Fibroblast of mammary gland (primary cell): ENCODE measurements at places on chromosomes 12 and 14.

DNA sequence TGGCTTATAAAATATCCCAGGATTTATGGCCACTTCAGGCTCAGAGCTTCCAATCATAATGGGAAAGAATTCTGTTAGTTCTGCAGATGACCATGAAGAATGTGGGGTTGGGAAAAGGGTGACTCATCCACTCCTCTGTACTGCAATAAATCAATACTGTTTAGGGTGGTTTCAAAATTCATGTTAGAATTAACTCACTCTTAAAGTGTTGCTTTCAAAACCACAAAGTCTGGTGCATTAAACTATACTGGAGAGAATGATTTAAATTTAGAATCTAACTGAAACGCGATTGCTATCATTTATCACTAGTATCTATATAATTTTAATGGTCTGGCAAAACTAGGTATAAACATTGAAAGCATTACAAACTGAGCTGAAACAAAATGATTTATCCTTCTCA lies 798 bp downstream of the CCDC198 start:
- DNase-seq = peak; percentile 87

- DNase-seq = no peak
Measured at GRCh38 chr14:51816031-51816430, 44.4 kb upstream of the GNG2 start.

DNA sequence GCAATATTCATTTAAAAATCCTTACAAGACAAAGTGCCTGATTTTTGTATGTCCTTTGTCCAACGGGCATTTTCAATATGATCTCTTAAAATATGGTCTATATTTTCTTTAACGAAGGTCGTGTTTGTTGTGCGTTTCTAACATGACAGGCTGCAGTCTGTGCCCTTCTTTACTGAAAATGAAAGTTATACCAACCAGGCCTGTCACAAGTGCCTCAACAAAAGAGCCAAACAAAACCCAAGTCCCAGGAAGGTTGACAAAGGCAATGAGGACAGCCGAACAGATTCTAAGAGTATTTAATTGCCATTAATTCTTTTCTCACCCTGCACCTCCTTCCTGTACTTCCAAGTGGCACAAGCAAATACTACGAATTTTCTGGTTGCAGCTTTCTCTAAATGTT lies 13.9 kb downstream of the PAX9 start:
- no peak for DNase-seq

GRCh38 chr12:214003-214741 lies at the start of gene SLC6A12:
SLC6A12 (minus strand) TSS chr12:214157; CDS start chr12:209986, 4,171 bp downstream.
- DNase-seq = no peak

DNA sequence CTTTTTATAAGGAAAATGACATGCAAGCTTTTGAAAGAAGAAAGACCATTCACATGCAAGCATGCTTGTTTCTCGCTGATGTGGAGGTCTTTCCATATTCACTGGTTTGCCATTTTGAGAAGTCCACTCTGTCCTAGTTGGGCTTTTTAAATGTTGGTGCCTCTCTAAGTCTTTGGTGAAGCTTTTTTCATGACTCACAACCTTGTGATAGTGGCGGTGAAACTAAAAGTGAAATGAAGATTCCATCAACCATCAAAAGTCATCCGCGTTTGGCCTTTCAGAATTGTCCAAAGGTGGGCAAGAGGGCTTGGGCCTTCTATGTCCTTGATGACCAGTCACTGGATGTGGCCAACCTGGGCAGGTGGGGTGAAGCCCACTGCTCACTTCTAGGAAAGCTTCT lies 4.3 kb downstream of the LRRC74A start:
- DNase-seq = no peak

DNA sequence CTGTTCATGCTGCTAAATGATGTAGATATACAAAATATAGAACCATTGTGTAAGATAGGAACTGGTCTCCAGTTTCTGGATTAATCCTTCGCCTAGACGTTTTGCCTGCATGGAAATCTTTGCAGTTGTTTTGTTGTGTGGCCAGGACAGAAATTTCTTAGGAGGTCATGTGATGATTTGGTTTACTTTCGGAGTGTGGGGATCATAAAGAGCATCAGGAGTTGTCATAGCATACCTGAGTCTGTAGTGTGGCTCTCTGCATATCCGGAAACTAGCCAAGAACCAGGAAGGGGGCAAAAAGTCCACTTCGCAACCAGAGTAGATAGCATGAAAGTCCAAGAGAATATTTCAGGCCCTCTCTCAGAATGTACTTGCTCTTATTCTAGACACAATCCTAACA lies 3.1 kb downstream of the SAMD4A start:
- DNase-seq = no peak

DNA sequence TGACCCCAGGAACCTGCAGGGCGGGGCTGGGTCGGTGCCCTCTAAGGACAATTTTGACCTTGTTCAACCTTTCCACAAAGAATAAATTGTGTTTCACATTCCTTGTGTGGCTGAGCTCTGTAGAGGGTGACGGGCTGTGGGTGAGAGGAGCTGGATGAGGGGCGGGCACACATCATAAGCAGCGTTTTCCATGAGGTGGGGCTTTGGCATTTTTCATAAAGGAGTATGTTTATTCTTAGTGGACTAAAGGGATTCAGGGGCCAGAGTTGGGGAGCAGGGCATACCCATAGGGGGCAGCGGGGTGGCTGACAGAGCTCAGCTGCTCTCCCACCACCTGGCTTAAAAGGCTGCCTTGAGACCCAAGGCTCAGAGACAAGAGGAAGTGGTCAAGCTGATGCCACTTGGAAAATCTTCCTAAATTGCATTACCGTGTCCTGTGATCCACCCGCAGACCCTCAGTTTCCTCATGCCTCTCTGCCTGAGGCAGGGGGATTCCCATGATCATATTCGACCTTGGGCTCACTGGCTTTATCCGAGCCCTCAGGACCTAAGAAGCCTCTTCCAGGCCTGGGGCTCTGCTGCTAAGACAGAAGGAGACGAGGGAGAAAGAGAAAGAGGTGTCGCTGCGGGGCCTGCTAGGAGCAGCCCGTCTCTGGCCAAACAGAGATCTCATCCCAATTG lies 11.4 kb downstream of the MMP14 start:
- peak; percentile 77 for DNase-seq

DNA sequence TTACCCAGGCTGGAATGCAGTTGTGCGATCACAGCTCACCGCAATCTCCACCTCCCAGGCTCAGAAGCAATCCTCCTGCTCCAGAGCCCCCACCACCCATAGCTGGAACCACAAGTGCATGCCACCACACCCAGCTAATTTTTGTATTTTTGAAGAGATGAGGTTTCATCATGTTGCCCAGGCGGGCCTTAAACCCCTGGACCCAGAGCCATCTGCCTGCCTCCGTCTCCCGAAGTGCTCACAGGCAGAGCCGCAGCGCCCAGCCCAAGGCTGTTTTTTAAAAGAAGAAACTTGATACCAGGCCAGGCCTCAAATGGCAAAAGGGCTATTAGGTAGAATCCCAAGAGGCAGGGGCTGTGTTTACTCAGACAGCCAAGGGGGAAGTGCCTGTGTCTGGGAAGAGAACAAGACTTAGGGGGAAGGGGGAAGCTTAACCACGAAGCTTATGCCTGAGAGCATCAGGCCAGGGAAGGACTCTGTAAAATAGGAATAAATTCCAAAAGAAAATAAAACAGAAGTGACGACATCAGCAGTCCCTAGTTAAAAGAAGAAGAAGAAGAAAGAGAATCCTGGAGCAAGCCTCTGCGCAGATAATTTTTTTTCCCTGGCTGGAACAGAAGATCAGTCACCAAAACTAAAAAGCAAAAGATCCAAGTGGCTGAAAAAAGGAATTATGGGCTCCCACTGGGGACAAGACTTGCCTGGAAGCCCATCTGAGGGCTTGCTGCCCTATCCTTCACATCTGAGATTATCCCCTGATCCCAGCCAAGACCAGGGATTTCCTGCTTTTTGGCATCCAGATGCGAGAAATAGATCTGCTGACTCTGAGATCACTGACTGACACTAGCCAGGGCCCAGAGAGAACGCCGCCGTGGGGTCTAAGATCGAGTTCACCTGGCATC lies 170.5 kb downstream of the NDUFA12 start:
- peak; percentile 64 for DNase-seq

DNA sequence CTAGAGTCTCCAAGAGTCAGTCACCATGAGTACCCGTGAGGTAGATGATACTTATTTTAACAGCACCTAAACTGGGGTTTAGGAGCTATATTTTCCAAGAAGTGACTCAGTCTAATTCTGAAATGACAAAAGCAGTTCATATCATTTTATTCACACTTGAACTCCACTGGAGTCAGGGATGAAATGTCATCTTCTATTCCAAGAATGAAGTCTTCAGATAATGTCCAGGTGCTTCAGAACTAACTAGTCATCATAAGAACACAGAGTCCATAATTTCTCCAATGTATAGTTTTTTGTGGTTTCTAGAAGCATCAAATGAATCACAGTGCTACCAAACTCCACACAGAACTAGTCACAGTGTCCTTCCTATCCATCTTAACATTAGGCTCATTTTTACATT lies 13.3 kb downstream of the DNM1L start:
- peak; percentile 8 for DNase-seq

DNA sequence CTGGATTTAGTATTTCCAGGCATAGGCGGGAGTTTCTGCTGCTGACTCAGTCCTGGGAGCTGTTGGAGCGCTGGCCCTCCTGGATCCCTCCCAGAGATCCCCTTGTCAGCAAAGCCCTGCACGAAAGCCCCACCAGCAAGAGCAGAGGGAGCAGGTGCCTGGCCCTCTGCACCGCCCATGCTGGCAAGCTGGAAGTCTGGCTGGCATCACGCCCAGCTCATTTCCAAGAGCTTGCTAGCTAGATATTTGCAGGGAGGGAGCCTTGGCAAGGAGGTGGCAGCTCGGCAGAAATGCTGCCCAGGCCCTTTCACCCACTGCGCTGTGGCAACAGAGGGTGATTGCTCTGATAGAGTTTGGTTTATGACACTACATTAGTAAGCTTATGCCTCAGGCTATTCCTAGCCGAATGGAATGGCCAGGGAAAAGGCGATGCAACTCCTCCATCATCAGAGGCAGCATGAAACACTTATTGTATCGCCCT lies 193.9 kb downstream of the EMP1 start:
- DNase-seq = peak; percentile 83

GRCh38 chr14:21647380-21647779 lies 6.3 kb upstream of the OR4E2 start:
- DNase-seq = peak; percentile 46

GRCh38 chr12:109995361-109995685 lies 845 bp downstream of the GIT2 start:
- DNase-seq = no peak

GRCh38 chr12:48988030-48988649 lies 10.0 kb downstream of the WNT1 start:
- peak; percentile 45 for DNase-seq

DNA sequence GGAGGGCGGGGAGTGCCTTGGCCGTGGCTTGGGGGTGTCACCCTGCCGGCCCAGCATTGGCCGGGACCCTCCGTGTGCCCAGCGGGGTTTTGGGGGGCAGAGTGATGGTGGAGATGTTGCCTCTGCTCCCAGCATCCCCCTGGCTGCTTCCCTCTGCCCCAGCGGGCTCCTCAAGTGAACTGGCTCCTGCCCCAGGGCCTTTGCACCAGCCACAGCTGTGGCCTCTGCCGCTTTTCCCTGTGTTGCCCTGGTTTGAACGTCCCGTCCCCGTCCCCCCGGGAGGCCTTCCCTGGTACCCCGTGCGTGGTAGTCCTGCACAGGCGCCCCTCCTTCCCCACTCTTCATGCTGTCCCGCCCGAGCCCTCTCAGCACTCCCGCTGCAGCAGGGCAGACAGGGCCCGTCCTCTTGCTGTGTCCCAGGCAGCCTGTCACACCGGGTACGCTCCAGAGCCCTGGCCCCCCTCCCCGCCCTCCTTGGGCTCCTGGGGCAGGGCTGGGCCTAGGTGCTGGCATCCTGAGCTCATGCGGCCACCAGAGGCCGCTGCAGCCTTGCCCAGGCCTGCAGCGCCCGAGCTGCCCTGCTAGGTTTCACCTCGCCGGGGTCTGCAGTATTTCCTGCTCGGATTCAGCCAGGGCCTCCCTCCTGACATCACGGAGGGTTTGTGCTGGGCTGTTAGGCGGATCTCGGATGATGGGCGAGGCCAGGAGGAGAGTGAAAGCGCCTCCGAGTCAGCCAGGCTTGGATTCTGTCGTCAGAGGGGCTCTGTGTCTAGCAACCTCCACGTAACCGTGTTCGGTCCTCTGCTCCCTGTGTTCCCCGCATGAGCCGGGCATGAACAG lies 9.5 kb downstream of the NOC4L start:
- DNase-seq = peak; percentile 68

DNA sequence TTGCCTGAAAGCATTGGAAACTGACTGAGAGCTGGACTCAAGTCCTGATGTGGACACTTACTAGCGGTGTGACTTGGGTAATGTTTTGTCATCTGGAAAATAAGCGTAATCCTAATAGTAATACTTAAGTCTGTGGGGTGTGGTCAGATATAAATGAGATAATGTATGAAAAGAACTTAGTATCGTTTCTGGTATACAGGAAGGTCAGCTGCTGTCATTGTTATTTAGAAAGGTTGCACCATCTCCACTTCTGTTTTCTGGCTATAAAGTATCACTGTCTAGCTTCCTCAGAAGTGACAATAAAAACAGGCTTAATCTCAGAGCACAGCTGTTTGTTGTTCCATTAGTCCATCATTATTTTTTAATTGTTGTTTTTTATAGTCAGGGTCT lies 34.1 kb upstream of the TUBA1C start:
- no peak for DNase-seq

DNA sequence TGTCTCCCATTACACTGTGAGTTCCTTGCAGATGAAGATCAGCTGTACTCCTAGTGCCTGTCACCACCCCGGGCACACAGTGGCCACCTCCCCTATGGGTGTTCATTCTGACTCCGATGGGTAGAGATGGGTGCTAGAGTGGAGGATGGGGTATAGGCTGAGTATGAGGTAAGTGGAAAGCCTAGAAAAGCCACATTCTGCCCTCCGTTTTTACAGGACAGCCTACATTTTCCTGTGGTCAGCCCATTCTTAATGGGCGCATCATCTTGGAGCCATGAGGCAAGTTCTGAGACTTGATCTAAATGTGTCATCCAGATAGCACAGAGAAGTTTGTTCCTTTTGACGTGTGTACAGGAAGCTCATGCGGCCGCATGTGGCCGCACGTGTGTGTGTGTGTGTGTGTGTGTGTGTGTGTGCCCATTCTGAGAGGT lies 166.7 kb upstream of the HIF1A start:
- peak; percentile 97 for DNase-seq

- no peak for DNase-seq
Measured at GRCh38 chr12:3233797-3234196, 156.6 kb downstream of the TSPAN9 start.

- DNase-seq = no peak
Measured at GRCh38 chr12:112606611-112607365, 184.8 kb upstream of the RPH3A start.

DNA sequence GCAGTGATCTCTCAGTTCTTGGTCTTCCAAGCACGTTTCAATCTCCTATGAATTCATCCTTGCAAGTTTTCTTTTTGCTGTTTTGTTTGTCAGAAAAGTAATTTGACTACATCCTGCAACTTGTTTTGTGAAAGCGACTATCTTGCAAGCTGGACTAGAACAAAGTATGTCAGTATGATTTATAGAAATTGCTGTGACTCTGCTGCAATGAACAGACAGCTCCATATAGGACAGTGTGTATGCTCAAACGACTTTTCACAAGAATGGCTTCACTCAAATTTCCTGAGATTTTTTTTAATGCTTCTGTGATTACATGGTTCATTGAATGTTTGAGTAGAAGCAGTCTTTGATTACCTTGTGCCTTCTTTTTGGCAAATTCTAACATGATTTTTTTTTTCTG lies 123.5 kb upstream of the TRHDE start:
- no peak for DNase-seq

- DNase-seq = peak; percentile 86
Measured at GRCh38 chr14:72904840-72905561, 11.1 kb upstream of the DPF3 start.

- no peak for DNase-seq
Measured at GRCh38 chr12:5485454-5485853, 53.5 kb downstream of the NTF3 start.
